Mesangial cell (primary cell): ENCODE measurements at places on chromosomes 7 and 10. TPM values are rescaled to one million over a fixed set of nuclear protein-coding genes. Genes with fewer than 3 reads are reported as not detected.

The ZNF789 gene
- total RNA-seq: 3.1 and 7.5 TPM in 2 replicates

The CHN2 gene
- total RNA-seq: 0.33 and 1.0 TPM in 2 replicates

The GFRA1 gene
- 25.3 and 45.3 TPM in 2 replicates for total RNA-seq

The EMX2 gene
- total RNA-seq: 2.3 and 7.2 TPM in 2 replicates

The LIPK gene
- not detected in 2 replicates for total RNA-seq

The ITIH5 gene
- total RNA-seq: 0.98 and 3.8 TPM in 2 replicates

The HOXA11 gene
- 14.5 and 24.2 TPM in 2 replicates for total RNA-seq

The CAMK1D gene
- total RNA-seq: 2.0 and 4.6 TPM in 2 replicates

The COMTD1 gene
- total RNA-seq: 28.3 and 50.2 TPM in 2 replicates

The TRIL gene
- total RNA-seq: 0.16 and 9.9 TPM in 2 replicates

The ACTL6B gene
- total RNA-seq: not detected in 2 replicates

The LGI1 gene
- not detected in 2 replicates for total RNA-seq

The OR6B1 gene
- not detected in 2 replicates for total RNA-seq

The FGFR2 gene
- 0.16 and 6.8 TPM in 2 replicates for total RNA-seq

The CTTNBP2 gene
- total RNA-seq: 6.2 and 34.9 TPM in 2 replicates
